ENCODE measurements at places on chromosomes 12 and 14. TPM values are rescaled to one million over a fixed set of nuclear protein-coding genes. Genes with fewer than 3 reads are reported as not detected.
A peak's percentile ranks its signal among the peaks of the same experiment; 100 is the strongest.

GARIN6 gene
- total RNA-seq = not detected

DNA sequence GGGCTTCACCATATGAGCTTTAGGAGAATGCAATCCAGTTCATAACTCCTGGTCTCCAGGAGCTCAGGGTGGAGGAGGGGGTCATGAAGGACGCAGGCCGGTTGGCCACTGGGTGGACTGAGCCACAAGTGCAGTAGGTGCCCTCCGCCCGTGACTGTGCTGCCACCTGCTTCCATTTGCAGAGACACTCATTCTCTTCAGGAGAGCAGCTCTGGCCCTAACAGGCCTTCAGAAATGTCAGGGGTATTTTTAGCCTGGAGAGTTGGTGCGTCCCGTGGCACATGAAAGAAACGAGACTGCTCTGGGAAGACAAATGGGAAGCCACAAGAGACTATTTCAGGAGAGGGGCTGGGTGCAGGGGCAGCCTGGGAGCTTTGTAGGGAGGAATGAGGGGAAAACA lies 74.6 kb upstream of the MYL2 start:
- DNase-seq = no peak

FAM186B gene
- total RNA-seq = 0.30 TPM

FAM222A gene
- 0.52 TPM for total RNA-seq

DNA sequence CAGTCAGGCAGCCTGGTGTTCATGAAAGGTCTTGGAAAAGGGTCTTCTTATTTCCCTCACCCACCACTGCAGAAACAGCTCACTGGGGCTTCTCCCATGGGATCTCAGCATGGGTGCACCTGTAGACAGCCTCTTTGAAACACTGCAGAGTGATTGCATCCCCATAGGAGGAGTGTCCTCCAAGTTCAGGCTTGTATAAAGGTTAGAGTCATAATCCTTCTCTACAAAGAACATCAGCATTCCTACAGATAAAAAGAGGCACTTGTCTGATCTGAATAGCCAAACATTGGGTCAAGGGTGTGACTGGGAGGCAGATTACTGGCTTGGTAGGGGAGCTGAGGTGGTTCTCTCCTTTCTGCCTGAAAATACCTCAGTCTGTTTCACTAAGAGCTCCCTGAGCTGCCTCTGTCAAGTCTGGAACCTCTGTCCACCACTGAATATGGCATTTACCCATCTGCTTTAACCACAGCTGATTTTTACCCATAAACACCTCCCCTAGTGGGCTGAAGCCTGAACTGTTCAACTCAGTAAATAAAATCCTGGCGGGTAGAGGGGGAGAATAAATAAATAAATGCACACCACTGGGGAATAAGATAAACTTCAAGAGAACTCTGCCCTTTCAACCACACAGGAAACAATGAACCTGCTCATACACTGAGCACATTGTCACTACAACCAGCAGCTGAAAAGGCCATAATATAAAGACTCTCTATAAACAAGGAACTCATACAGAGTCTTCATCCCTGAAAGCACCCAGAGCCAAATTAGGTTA lies 120.7 kb upstream of the SCAF11 start:
- DNase-seq = no peak

GRCh38 chr14:76537906-76538647 lies 162.1 kb downstream of the ESRRB start:
- no peak for DNase-seq

BMAL2 gene
- 18.1 TPM for total RNA-seq

- DNase-seq = no peak
Observed at GRCh38 chr12:100908501-100908900, 113.9 kb downstream of the ANO4 start.

TAS2R19 gene
- 9.1 TPM for total RNA-seq

NFATC4 gene
- 121 TPM for total RNA-seq

GRCh38 chr14:90440021-90440451 lies 43.2 kb downstream of the CALM1 start:
- no peak for DNase-seq

GRCh38 chr12:80411787-80412186 lies 32.2 kb upstream of the PTPRQ start:
- no peak for DNase-seq

- DNase-seq = no peak
Observed at GRCh38 chr14:84581041-84581440, 948.9 kb upstream of the FLRT2 start.

CISTR gene
- total RNA-seq = not detected

RBP5 gene
- total RNA-seq = 13.4 TPM

KLRC3 gene
- not detected for total RNA-seq

DNA sequence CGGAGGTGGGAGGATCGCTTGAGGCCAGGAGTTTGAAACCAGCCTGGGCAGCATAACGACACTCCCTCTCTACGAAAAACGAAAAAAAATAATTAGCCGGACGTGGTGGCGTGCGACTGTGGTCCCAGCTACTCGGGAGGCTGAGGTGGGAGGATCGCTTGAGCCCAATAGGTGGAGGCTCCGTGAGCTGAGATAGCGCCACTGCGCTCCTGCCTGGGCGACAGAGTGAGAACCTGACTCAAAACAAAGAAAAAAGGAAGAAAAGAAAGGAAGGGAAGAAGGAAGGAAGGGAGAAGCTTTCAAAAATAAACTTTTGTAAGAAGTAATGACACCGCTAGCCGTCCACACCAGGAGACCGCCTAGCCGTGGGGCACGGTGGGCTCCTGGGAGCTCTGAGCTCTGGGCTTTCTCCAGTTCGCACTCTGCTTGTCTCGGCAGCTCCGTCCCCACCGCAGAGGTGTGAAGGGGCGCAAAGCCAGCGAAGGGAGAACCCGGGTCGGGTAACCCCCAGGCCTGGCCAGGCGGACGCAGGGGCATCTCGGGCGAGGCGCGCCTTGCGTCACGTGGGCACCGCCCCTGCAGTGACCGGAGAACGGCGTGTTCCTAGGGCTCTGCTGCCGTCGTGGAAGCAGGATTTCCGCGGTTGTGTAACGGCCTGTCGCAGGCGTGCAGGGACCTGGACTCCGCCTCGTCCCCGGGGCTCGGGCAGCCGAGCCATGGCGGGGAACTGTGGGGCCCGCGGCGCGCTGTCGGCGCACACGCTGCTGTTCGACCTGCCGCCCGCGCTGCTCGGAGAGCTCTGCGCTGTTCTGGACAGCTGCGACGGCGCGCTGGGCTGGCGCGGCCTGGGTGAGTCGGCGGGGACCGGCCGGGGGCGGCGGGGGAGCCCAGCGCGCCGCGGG lies at the start of gene IRAK3:
TSS of gene IRAK3 (plus strand) at position 631 of the 902 bp plus-strand sequence. CDS start at position 717, 86 bp downstream.
- DNase-seq = peak; percentile 95

- DNase-seq = no peak
Observed at GRCh38 chr14:54570631-54571415, 3.9 kb downstream of the SAMD4A start.

DNA sequence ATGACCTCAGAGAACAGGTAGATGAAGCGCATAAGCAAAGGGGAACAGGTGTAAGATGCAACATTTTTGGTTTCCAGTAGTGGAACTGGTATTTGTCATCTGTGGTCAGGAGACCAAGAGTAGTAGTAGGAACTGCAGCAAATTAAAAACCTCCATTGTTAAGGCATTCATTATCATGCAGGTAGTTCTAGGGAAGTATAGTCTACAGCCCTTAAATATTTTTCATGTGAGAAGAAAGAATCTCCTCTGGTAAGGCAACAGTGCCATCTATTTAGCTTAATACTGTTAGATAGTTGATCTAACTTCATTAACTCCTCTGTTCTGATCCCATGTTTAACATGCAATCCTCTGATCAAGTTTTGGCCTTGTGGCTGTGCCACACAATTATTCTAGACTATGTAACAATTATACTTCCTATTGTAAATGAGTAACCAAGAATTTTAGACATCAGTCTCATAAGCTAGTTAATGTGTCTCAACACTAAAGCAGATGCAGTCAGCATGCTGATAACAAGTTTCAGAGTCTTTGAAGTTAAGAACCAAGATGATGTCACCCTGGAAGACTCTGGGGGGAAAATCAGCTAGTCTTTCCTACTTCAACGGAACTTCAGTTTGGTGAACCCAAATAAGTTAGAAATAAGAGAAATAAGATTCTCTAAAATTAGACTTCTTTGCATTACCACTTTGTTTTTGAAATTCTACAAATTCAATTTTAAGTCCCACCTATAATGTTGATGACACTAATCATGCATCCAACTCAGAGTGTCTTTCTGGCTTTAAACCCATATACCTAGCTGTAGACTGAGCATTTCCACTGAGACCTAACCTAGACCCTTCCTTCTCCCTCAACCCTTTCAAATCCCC lies 70.9 kb downstream of the STXBP6 start:
- DNase-seq = no peak

- peak; percentile 67 for DNase-seq
Observed at GRCh38 chr14:100734031-100734990, 7.6 kb downstream of the DLK1 start.

DNA sequence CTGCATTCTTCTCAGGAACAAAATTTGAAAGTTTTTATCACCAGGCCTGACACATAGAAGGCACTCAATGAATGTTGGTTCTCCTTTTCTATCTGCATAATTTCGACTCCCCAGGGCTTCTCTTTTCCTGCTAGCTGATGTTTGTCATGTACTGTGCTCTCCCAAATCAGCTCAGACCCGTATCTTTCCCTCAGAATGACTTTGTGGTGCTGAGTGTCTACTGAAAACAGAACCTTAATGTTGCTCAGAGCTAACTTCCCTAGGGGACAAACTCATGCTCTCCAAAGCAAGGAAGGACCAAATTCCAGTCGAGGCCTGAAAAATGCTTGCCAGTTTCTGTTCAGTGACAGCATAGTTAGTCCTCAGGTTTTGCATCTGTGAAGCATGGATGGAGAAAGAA lies 1.9 kb downstream of the ARHGDIB start:
- DNase-seq = no peak

EIF2S3B gene
- 0.45 TPM for total RNA-seq

JAG2 gene
- 32.1 TPM for total RNA-seq

GRCh38 chr12:104670439-104671408 lies 214.0 kb downstream of the CHST11 start:
- peak; percentile 68 for DNase-seq

TPPP2 gene
- not detected for total RNA-seq

- DNase-seq = no peak
Observed at GRCh38 chr12:100520048-100520769, 46.5 kb downstream of the NR1H4 start.

DNA sequence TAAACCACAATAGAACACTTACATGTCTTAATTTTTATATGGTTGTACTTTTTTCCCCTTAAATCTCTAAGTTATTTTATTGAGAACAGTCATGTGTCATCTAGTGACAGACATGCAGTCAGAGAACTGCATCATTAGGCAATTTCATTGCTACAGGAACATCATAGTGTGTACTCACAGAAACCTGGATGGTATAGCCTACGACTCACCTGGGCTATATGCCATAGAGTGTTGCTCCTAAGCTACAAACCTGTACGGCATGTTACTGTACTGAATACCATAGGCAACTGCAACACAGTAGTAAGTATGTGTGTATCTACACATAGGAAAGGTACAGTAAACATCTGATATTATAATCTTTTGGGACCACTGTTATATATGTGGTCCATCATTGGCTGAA lies 557.6 kb downstream of the PRKD1 start:
- no peak for DNase-seq

STX2 gene
- total RNA-seq = 31.5 TPM

AJUBA gene
- total RNA-seq = 12.9 TPM

GRCh38 chr14:55306938-55307589 lies 35.8 kb downstream of the FBXO34 start:
- no peak for DNase-seq

ADAM21 gene
- total RNA-seq = 0.24 TPM
